ENCODE measurements at places on chromosomes 4 and X.

DNA sequence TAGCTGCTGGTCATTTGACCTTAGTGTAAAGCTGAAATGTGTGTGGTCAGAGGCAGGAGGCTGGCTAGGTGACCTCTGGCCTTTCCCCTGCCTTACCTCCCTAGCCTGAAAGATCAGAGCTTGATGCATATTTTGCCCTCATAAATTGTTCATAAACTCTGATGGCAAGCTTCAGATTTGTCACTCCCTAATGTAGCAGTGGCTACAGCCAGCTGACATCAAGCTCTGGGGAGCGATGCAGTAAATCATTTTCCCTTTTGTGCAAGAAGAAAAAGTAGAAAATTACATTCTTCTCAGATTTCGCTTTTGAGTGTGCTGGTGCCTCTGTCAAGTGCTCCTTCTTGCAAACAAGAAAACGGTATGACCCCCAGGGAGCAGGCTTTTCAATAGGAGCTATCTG is 87.7 kb upstream of the MAGEA4 start:
- DNase-seq, result no peak

- no peak for DNase-seq
Observed at GRCh38 chrX:77009691-77010090, 437.5 kb upstream of the FGF16 start.

DNA sequence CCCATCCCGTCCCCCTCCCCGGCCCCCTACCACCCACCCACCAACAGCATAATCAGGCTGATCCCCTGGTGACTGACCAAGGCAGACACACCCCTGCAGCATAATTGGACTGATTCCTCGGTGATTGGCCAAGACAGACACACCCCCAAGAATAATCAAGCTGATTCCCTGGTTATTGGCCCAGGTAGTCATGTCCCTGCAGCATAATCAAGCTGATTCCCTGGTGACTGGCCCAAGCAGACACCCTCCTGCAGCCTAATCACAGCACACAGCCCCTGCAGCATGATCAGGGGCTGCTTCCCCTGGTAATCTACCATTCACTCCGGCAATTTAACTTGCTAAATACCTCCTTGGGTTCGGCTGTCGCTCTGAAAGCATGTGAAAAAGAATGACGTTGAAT is 47.5 kb upstream of the STS start:
- no peak for DNase-seq

DNA sequence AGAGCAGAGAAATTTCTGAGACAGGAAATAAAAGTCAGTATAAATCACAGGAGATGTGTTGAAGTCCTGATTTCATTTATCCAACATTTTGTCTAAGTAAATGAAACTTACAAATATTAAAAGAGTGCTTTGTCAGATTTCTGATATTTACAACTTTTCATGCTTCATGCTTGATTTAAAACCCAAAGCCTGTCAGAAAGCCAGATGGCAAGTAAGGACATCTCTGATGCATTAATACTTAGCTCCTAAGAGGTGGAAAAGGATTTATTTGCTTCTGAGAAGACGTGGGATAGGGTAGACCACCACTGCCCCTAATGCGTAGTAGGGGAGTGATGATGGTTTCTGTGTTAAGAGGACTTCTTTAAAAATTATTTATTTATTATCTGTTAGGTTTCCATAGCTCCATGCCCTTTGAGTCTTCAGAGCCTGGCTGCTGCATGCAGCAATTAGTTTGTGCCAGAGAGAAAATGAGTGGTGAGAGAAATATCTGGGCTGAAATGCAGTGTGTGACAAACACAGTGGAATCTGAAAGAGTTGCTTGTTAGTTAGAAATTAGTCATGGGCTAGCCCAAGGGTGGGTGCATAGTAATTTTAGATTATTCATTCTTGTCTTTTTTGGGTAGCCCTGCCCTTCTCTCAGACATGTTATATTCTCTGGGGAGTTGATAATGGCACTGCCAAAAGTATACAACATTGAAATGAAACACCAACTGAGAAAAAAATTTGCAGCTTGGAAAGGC is 333.8 kb downstream of the C4orf33 start:
- no peak for DNase-seq

DNA sequence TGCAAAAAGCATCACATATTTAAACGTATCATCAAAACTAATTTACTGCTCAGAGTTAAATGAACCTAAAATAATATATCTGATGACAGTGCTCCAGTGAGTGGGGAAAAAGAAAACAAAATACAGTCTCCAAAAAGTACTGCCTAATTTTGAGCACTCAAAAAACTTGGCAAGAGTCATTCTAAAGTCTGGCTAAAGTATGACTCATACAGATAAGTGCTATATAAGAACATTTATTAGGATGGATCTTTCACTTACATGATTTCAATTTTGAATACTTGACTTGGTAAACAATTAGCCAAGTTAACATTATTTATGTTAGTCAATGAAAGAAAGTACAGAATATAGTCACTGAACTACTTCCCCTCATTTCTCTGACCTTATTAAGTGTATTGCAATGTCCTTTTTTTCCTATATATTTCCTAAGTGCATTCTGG is 27.2 kb downstream of the FBXO8 start:
- DNase-seq, result no peak
